ENCODE measurements at places on chromosomes 13 and 19.

GRCh38 chr13:33250609-33251008 lies 34.9 kb downstream of the STARD13 start:
- no peak for DNase-seq

DNA sequence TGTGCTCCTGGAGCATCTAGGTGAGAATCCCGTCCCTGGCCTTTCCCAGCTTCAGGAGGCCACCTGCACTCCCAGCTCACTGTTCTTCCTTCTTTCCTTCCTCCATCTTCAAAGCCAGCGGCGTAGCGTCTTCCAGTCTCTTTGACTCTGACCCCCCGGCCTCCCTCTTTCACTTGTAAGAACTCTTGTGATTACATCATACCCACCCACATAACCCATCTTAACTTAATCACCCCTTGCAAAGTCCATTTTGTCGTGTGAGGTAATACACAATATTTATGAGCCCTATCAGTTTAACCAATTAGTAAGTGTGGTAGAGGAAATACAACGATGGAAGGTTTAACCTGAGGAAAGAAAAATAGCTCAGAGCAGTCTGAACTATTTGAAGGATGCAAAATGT lies 4.6 kb upstream of the CDC16 start:
- DNase-seq: no peak

DNA sequence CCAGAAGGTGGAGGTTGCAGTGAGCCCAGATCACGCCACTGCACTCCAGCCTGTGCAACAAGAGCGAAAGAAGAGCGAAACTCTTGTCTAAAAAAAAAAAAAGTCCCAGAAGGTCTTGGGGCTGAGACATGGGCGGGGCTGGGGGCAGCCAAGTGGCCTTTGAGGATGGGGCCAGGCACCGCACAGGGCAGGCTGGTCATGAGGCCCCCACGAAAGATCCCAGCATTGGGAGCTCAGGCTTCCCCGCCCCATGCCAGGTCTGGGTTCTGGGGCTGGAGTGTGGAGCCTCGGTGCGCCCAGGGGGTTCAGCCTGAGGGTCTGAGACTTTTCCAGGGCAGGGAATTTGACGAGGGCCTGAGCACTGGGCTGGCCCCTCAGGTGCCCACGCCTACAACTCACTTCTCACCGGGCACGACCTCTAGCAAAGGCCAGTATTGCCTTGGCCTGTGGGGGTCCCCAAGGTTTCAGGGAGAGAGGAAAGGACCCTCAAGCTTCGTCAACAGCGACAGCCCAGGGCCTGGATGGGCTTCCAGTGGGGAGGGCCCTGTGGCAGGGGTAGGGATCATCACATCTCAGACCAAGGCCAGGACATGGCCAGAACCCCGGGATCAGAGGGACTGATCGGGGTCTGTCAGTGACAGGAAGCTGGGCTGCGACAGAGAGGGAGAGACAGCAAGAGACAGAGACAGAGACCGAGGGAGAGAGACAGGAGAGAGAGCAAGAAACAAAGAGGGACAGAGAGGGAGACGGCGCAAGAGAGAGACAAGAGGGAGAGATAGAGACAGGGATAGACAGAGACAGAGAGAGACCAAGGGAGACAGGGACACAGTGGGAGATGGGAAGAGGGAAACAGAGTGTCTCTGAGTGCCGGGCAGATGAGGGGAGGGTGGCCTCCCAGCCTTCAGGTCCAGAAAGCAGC lies 7.5 kb upstream of the MEX3D start:
- DNase-seq: no peak

DNA sequence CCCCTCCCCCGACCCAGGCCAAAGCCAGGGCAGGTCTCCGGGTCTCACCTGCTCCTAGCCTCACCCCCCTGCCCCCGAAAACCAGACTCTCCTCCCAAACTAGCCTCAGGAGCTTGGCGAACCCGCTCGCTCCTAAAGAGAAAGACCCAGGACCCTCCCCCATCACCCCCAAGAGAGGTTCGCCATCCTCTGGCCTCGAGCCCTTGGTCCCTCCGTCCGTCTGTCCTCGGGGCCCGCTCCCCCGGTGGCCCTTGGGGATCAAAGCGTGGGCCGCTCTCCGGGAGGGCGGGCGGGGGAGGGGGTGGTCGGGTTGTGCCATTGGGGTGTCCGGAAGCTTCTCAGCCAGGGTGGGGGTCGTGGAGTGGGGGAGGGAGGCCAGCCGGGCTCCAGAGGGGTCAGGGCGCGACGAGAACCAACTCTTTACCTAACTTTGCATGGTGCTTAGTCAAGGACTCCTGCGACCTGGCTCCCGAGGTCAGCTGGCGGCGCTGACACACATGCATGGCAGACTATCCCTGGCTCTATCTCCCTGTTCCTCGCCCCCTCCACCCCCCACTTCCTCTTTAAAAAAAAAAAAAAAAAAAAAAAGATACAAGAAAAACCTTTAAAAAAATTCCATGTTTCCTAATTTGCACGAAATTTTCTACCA lies 15.6 kb downstream of the SMIM24 start:
- no peak for DNase-seq

GRCh38 chr13:95296326-95296925 lies 4.8 kb downstream of the ABCC4 start:
- no peak for DNase-seq

- no peak for DNase-seq
Measured at GRCh38 chr13:60887711-60888110, 490.7 kb downstream of the TDRD3 start.

DNA sequence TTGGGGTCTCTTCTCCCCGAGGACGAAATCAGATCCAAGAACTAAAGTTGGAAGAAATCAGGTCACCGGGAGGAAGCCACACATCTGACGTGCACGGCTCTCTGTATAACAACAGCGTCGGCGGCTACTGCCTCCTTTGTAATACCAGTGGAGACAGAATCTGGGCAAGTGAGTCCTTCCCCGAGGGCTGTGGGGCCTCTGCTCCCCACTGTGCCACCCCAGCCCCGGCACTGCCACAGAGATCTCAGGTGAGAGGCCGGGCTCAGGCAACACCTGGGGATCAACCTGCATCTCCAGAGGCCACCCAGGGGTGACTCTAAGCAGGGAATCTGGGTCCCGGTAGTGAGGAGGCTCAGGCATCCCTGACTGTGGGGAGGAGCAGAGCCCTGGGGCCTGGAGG lies 33.7 kb upstream of the C13orf46 start:
- DNase-seq: no peak

DNA sequence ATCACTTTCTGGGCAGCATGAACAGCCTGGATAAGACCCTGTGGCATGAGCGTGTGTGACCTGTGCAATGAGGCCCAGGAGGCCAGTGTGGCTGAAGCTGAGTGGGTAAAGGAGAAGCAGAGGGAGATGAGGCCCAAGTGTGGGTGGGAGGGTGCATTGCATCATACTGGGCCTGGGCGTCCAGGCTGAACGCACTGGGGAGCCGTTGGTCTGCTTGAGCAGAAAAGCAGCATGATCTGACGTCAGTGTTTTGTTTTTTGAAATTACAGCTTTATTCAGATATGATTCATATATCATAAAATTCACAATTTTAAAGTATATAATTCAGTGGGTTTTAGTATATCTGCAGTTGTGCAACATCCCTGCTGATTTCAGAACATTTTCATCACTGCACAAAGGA lies 409.7 kb downstream of the HS6ST3 start:
- DNase-seq: no peak

DNA sequence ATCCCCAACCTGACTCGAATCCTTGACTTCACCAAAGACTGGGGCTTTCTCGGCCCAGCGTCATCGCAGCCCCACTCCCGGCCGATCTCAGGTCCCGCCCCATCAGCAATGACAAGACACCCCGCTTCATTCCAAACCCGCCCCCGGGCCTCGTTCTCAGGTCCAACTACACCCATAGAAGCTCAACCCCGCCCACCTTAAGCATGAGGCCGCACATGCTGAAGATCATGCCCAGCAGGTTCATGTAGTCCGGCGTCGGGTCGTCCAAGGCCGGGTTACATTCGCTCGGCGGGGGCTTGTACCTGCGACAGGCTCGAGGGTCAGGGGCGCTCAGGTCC lies 2.3 kb downstream of the WDR83 start:
- DNase-seq: peak; percentile 37

DNA sequence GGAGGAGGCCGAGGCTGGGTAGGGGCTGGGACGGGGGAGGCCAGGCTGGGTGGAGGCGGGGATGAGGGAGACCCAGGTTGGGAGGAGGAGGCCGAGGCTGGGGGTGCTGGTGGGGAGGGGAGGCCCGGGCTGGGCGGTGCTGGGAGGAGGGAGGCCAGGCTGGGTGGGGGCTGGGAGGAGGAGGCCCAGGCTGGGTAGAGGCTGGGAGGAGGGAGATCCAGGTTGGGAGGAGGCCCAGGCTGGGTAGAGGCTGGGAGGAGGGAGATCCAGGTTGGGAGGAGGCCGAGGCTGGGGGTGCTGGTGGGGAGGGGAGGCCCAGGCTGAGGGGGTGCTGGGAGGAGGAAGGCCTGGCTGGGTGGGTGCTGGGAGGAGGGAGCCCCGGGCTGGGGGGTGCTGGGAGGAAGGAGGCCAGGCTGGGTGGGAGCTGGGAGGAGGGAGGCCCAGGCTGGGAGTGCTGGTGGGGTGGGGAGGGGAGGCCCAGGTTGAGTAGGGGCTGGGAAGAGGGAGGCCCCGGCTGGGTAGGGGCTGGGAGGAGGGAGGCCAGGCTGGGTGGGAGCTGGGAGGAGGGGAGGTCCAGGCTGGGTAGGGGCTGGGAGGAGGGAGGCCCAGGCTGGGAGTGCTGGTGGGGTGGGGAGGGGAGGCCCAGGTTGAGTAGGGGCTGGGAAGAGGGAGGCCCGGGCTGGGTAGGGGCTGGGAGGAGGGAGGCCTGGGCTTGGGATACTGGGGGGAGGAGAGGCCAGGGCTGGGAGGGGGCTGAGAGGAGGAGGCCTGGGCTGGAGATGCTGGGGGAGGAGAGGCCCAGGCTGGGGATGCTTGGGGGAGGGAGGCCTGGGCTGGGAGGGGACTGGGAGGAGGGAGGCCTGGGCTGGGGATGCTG lies 10.7 kb downstream of the TPGS1 start:
- DNase-seq: no peak

DNA sequence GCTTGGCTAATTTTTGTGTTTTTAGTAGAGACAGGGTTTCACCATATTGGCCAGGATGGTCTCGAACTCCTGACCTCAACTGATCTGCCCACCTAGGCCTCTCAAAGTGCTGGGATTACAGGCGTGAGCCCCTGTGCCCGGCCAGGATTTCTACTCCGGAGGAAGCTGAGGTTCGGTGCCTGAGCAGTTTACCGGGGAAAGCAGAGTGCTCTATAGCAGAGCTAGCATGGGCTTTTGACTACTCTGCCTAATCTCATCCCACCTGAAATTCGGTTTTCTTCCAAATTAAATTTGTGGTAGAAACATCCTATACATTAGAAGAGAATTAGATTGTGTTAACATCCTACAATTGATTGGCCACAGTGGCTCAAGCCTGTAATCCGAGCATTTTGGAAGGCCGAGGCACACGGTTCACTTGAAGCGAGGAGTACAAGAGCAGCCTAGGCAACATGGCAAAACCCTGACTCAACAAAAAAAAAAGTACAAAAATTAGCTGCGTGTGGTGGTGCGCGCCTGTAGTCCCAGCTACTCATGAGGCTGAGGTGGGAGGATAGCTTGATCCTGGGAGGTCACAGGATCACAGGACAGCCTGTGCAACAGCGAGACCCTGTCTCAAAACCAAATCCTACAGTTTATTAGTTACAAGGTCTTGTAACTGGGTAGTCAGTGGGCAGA lies 1.6 kb downstream of the RPL13A start:
- no peak for DNase-seq

- no peak for DNase-seq
Measured at GRCh38 chr19:29002336-29002735, 210.6 kb downstream of the UQCRFS1 start.

GRCh38 chr13:73754727-73755292 lies 379.4 kb downstream of the KLF12 start:
- DNase-seq: no peak

GRCh38 chr13:97141564-97142005 lies 80.5 kb upstream of the MBNL2 start:
- no peak for DNase-seq

DNA sequence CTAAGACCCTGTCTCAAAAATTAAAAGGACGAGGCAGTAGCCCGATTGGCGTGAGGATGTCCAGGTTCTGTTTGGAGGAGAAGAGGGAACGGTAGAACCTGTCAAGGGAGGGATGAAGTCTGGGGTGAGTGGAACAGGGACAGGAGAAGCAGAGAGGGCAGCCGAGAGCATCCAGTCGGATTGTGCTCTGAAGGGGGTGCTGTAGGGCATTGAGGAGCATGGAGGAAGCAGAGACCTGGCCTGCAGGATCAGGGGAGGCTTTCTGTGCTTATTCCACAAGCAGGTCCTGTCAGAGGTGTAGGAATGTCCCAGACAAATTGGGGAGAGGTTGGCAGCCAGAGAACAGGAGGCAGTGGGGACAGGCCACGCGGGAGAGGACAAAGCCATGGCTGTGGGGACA lies 14.1 kb downstream of the AP2A1 start:
- no peak for DNase-seq

- peak; percentile 68 for DNase-seq
Measured at GRCh38 chr19:48351341-48351752, 12.4 kb downstream of the TMEM143 start.

DNA sequence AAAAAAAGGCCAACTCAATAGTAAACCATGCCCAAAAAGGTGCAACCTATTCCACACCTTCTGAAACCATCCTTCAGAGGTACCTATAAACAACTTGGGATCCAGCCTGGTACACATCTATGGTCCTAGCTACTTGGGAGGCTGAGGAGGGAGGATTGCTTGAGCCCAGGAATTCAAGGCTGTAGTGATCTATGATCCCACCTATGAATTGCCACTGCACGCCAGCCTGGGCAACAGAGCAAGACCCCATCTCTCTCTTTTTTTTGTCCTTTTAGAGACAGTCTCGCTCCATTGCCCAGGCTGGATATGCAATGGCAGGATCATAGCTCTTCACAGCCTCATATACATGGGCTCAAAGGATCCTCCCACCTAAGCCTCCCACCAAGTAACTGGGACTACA lies 26.0 kb downstream of the ZSWIM4 start:
- DNase-seq: no peak

- DNase-seq: no peak
Measured at GRCh38 chr13:30972888-30973377, 40.5 kb downstream of the TEX26 start.

DNA sequence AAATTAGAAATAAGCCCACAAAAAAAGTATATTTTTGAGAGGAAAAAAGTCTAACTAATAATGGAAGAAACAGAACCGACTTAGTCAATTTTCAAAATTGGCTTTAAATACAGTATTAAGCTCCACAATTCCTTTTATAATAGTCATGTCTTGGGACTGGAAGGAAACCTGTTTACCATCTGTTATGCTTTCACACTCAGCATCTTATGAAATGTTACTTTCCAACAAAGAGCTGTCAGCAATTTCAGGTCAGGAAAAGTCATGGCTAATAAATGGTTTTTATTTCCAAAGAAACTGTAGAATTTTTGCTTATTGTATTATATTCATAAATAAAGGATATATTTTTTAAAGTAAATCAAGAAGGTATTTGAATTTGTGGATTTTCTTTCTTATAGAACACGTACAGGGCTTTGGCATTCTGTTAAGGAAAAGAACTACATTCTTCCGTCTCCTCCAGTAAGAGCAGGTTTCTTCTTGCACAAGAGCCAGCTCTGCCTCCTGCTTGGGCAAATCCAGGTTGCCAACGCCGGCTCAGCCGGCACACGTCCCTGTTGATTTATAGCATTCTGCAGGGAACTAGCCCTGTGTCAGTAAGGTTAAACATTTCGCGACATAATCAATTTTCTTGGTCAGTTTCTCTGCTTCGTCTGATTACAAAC lies 52.9 kb upstream of the GPR12 start:
- DNase-seq: no peak
